NCI-H2081 treated with DMSO at 0.1 percent for 48 hours (cell line): ENCODE measurements at places on chromosomes 12 and 14.

GRCh38 chr12:71178162-71178561, 20.4 kb upstream of the TSPAN8 start:
- DNase-seq = no peak

- no peak for DNase-seq
These were observed 45.7 kb downstream of the PARP11 start for GRCh38 chr12:3827301-3828000.

GRCh38 chr14:53336729-53337128, 183.6 kb upstream of the DDHD1 start:
- no peak for DNase-seq

DNA sequence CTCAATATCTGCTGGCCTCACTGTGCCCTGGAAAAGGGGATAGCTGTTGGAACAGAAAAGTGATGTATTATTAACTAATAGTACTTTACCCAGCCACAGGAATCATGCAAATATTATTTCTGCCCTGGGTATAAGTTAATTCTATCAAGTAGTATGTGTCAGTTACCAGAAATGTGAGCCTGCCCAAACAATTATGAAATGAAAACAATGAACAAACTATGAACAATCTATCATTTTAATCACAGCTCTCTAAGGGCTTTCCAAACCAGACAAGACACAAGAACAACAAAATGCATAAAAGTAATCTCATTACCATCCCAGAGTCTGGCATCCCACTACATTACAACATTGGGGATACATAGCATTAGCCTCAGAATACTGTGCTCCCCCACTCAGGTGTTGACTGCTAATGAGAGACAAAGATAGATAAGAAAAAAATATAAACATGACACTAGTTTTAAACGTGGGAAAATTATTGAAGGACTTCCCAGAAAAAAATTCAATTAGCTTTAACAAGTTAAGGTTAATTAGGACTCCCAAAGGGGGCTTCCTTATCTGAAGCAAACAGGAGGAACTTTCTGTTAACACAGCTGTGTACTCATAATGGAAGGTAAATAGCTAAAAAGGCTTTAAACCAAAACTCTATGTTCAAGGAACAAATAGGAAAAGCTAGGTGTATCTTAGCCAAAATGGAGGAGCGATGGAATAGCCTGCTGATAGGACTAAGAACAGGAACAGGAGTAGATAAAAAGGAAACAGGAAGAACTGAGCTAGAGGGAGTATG, 3.3 kb downstream of the DCAF5 start:
- no peak for DNase-seq

- DNase-seq = no peak
These were observed 38.6 kb downstream of the DGLUCY start for GRCh38 chr14:91152499-91152898.

DNA sequence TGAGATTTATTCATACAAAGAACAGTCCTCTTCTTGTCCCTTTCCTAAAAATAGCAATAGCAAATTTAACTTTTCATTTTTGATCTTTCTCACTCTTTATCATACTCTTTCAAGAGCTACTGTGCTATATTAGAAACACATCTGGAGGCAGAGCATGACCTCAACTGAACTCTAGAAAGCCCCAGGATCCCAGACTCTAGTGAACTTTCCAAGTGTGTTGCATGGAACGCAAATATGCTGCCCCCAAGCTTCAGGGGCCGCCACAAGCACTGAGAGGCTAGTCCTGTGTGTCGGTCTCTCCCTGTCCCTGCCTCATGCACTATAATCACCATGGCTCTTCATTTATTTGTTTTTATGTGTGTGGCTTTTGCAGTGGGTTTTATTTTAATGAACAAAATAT, 38.7 kb upstream of the ZNF641 start:
- no peak for DNase-seq

GRCh38 chr14:77250927-77251326, 20.1 kb downstream of the NGB start:
- no peak for DNase-seq

- no peak for DNase-seq
These were observed 371.8 kb downstream of the ZFP36L1 start for GRCh38 chr14:68421116-68421515.

GRCh38 chr12:125418902-125419564, 353.8 kb downstream of the AACS start:
- DNase-seq = no peak

DNA sequence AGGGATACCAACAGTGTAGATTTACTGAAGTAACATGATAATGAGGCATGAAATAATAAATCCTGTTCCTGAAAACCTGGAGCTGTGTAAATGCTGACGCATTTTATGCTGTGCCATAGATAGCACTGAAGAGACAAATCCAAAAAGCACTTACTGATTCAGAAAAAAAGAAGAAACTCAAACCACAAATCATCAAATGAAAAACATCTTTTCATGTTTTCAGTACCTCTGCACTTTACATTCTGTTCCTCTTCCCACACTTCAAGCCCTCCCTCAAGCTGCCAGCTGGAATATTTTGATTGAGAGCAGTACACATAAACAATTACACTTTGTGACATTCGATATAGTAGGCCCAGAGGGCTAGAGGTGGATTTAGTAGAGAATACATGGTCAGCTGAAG, 362.3 kb downstream of the NAV3 start:
- DNase-seq = no peak

GRCh38 chr12:7512553-7512952, 9.0 kb upstream of the CD163 start:
- DNase-seq = no peak

DNA sequence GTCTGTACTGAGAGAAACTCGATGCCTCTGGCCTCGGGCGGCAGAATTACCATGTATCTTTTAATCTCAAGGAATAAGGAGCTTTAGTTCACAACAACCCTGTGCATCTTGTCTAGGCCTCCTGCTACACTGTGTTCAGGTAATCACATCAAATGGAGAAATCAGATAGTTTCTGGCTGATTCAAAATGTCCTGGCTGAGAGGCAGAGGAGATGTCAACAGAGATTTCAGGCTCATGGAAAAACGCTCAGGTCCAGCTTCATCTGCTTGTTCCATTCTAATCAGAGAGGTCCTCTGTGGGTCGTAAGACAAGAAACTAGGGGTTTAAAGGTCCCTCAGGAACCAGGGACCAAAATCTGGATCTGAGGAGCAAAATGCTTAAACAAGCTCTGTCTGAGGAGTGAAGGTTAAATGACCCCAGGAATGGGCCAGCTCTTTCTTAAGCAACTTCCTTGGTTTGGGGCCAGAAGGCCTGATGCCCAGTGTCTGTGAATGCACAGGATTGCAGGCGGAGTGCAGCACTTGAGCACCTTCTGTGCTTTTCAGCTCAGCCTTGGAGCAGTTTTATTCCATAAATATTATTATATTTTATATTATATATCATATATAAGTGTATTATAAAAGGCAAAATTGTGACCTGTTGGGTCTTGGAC, 170.2 kb upstream of the PRICKLE1 start:
- no peak for DNase-seq

DNA sequence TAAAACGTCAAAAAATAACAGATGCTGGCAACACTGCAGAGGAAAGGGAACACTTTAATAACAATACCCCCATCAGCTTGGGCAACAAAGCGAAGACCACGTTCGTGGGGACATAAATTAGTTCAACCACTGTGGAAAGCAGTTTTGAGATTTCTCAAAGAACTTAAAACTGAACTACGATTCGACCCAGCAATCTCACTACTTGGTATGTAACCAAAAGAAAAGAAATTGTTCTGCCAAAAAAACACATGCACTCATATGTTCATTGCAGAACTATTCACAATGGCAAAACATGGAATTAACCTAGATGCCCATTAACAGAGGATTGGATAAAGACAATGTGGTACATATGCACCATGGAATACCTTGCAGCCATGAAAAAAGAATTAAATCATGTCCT, 81.2 kb upstream of the RAP1B start:
- DNase-seq = no peak

DNA sequence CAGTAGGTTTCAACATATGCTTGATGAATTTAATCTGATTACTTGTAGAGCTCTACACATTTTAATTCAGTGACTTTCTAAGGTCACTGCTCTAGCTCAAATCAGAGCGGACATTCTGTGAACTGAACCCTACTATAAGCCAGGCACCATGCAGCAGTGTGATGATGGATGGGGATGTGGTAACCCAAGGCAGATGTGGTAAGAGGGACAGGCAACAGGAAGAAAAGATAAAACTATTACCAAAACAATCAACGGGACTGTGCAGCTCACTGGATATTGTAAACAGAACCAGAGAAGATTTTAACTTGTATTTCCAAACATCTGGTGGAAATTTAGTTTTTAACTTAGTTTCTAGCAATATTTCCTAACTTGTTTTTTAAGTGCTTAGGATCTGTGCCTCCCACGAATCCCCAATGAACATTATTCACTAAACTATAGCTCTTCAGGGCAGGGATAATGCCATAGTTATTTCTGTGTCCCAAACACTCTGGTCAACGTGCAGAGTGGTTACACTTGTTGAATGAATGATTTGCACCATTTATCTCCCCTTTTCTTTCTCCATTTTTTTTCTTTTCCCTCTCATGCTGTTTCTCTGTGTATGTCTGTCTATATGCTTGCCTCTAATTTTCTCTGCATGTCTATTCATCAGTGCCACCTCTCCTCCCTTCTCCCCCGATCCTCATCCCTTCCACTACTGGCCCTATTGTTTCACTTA, 3.0 kb downstream of the ERO1A start:
- DNase-seq = no peak

DNA sequence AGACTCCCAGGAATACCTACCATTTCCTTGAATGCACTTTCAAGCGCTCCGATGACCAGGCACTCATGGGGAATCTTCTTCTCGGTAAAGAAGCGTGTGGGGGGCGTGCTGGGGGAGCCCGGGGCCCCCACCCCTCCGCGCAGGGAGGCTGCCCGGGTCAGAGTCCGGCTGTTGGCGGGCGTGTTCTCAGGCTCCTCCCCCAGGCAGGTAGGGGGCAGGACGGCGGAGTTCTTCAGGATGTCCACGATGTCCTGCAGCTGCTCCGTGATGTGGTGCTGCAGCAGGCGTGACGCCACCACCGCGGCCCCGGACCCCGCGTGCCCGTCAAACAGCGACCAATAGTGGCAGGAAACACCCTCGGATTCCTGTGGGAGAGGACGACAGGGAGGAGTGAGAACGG, 133.2 kb downstream of the PPM1H start:
- no peak for DNase-seq

- DNase-seq = no peak
These were observed at the start of gene ARHGEF25 for GRCh38 chr12:57611108-57611826. Gene ARHGEF25 (plus strand): TSS chr12:57611435. CDS start chr12:57611895, 460 bp downstream.

- no peak for DNase-seq
These were observed 3.4 kb downstream of the TRHDE start for GRCh38 chr12:72275526-72275925.

- no peak for DNase-seq
These were observed 11.5 kb upstream of the TMTC2 start for GRCh38 chr12:82675246-82675645.

DNA sequence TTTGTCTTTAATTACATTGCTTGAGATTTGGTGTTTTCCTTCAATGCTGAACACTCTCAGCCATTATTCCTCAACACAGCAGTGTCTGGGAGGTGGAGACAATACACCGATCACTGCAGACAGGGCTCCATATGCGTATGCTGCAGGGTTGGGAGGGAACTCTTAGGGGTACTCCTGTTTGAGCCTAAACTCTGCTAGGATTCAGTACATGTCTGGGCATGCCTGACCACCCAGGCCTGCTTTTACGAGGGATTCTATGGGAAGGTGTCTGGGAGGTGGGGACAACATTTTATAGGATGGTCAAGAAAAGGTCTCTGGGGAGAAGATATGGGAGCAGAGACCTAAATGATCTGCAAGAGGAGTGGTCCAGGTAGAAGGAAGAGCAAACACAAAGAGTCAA, 34.3 kb downstream of the DHRS2 start:
- no peak for DNase-seq

DNA sequence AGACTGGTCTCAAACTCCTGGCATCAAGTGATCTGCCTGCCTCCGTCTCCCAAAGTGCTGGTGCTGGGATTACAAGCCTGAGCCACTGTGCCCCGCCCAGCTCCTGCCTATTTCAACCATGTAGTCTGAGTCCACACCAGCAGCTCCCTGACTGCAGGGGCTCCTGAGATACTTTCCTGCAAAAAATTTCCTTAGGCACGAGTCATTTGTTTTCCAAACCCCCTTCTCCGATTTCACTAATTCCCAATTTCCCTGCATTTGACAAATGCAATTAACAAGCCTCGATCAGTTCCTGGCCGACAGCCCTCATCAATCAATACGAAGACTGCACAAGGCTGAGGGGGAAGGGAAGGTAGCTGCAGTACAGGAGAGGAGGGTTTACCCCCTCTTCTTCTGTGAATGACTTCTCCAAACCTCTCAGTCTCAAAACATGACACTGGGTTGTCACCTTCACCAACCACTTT, 10.1 kb downstream of the PSMB5 start:
- no peak for DNase-seq
